HCT116 (cell line): ENCODE measurements at places on chromosomes 4 and X. TPM values are rescaled to one million over a fixed set of nuclear protein-coding genes. Genes with fewer than 3 reads are reported as not detected.

- DNase-seq, result no peak
Measured at GRCh38 chr4:101678180-101678579, 112.3 kb upstream of the BANK1 start.

- DNase-seq, result no peak
Measured at GRCh38 chrX:48940404-48940955, 16.9 kb downstream of the OTUD5 start.

GRCh38 chrX:46665232-46666152, 91.9 kb downstream of the CHST7 start:
- no peak for DNase-seq

DNA sequence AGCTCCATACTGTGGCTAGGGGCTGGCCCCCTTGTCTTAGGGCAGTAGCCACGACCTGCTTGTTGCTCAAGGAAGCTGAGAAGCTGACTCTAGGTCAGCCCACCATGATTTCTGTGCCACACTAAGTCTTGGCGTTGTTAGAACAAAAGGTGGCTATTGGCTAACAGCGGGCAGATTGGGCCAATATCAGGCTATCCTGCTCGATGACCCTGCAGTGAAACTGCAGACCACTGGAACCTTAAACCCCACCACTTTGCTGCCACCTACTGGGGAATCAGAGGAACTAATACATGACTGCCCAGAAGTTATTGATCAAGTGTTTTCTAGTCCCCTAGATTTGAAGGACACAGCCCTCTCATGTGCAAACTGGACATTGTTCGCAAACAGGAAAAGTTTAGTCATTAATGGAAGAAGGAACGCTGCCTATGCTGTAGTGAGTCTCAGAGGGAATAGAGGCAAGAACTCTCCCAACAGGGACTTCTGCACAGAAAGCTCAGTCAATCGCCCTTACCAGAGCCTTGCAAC, 17.0 kb upstream of the PAPSS1 start:
- DNase-seq, result peak; percentile 44

GRCh38 chr4:129545599-129546278, 449.8 kb downstream of the C4orf33 start:
- no peak for DNase-seq

DNA sequence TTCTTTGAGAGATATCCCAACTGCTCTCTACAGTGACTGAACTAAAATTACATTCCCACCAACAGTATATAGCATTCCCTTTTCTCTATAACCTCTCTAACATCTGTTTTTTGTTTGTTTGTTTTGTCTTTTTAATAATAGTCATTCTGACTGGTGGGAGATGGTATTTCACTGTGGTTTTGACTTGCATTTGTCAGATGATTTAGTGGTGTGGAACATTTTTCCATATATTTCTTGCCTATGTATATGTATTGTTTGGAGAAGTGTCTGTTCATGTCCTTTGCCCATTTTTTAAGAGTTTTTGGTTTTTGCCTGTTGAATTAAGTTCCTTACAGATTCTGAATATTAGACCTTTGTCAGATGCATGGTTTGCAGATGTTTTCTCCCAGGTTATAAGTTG, 9.0 kb downstream of the USO1 start:
- DNase-seq, result no peak

- no peak for DNase-seq
Measured at GRCh38 chr4:175422331-175422730, 389.7 kb downstream of the GPM6A start.

The IL13RA2 gene
- not detected for total RNA-seq

DNA sequence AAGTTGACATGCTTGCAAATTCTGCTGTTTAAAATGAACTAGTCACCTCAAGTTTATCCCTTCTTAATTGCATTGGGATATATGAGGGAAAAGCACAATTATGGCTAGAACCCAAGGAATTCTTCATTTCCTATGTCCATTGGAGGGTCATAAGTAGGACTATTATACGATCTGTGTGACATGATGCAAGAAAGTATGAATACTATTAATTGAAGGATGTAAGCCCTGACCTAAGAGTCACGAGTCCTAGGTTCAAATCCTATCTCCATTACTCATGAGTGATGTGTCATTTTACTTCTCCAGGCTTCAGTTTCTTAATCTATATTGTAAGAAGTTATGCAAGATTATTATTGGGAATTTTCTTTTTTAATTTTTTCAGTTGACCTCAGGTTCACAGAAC, 542.9 kb upstream of the GRIA3 start:
- no peak for DNase-seq

DNA sequence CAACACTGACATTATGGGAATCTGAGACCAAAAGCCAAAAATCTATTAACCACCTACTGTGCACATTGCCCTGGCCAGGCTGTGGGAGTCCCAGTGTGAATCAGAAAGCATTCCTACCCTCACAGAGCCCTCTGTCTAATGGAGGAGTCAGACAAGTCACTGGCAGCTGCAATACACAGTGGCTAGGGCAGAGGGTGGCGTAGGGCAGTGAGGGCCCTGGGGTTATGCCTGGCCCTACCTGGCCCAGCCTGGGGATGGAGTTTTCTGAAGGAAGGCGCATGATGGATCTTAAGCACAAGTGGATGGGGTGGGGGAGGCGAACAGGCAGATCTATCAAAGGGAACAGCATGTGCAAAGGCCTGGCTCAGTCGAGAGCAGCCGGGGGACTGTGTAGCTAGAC, 10.8 kb downstream of the JAKMIP1 start:
- no peak for DNase-seq

GRCh38 chr4:2352171-2352570, 66.3 kb downstream of the ZFYVE28 start:
- DNase-seq, result no peak

The PLP2 gene
- total RNA-seq, result 207 TPM

DNA sequence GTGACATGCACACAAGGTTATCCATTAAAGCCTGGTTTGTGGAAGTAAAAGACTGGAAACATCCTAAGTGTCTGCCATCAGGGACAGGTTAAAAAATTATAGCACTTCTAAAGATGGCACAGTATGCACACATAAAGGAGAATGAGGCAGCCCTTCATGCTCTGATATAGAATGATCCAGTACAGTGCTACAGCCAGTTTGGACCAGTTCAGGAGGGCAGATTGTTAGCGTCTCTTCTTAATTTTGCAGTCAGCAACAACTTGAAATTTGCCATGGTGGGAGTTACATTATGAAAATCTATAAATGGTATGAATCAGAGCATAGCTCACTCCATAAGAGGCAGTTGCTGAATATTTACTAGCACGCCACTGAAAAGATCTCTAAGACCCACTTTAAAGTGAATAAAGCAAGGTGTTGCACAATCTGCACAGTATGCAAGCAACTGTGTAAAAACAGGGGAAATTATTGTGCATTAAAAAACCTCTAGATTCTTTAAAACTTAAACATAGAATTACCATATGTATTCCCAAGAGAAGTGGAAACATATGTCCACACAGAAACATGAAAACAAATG, 20.3 kb upstream of the SOD3 start:
- DNase-seq, result no peak

GRCh38 chr4:61911313-61911756, 711.2 kb downstream of the ADGRL3 start:
- no peak for DNase-seq

- DNase-seq, result no peak
Measured at GRCh38 chrX:12790885-12791256, 341 bp upstream of the PRPS2 start.

DNA sequence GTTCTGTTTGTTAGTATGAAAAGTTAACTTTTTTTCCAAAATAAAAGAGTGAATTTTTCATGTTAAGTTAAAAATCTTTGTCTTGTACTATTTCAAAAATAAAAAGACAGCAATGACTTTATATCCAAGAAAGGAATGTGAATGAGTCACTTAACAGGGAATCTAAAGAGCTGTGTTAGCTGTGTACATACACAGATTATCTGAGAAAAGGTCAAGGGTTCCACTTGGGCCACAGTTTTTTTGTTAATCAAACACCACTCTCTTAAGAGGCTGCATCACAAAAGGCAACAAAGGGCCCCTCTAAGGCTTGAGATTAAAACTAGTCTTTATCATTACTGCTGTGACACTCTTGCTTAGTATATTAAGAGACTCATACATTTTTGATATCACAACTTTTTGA, 82.1 kb downstream of the FIP1L1 start:
- DNase-seq, result no peak

The TXLNG gene
- total RNA-seq, result 22.9 TPM

GRCh38 chr4:182531555-182532162, 288.5 kb downstream of the TENM3 start:
- DNase-seq, result no peak

DNA sequence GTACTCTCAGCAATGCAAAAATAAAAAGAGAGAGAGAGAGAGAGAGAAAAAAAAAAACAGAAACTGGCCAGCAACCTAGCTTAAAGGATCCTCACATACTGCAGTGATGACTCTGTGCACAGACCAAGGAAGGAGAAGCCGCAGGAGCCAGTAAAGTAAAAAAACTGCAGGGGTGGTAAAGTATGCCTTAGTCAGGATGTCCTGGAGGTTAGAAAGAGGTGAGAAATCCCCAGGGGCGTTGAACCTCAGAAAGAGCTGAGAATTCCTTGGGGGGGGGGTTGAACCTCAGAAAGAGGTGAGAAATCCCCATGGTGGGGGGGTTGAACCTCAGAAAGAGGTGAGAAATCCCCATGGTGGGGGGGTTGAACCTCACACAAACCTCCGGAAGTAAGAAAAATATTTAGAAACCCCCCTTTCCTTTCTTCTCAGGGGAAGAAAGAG, 48.0 kb downstream of the MAGEA9 start:
- no peak for DNase-seq

The ERVMER34-1 gene
- total RNA-seq, result 17.5 TPM

The ZNF674 gene
- 5.2 TPM for total RNA-seq

DNA sequence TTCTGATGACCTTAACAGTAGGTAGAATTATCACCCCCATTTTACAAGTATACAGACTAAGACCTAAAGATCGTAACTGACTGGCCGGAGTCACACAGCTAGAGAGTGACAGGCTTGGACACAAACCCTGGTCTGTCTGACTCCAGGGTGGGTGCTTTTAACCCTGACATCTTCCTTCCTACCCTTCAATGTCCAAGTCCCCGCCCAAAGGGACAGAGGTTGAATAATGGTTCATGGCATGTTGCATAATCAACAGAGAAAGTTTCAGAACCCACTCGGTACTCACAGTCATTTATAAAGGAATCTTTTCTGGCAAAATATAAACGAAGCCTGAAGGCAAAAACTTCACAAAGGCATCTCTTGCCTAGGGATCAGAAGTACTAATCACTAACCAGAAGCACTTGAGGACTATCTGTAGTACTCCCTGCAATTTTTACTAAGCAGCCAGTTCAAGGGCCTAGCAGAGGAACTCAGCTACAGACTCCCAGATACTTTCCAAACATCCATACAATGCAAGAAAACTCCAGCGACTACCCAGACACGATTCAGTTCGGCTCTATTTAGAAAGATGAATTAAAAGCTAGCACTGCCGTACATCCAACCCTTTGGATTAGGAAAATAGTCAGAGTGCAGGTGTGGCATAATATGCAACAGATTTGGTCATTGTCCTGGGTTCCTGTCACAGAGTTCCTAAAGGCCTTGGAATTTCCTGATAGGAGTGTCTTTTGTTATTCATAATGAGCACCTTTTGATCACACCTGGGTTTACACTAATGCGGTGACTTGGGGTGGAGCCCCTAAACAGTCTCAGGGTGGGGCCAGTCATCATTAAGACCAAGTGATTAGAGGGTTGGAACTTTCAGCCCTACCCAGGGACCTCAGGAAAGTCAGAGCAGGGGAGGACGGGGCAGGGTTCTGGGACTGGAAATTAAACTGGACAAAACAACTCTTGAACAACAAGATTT, 44.0 kb downstream of the RELL1 start:
- DNase-seq, result no peak

DNA sequence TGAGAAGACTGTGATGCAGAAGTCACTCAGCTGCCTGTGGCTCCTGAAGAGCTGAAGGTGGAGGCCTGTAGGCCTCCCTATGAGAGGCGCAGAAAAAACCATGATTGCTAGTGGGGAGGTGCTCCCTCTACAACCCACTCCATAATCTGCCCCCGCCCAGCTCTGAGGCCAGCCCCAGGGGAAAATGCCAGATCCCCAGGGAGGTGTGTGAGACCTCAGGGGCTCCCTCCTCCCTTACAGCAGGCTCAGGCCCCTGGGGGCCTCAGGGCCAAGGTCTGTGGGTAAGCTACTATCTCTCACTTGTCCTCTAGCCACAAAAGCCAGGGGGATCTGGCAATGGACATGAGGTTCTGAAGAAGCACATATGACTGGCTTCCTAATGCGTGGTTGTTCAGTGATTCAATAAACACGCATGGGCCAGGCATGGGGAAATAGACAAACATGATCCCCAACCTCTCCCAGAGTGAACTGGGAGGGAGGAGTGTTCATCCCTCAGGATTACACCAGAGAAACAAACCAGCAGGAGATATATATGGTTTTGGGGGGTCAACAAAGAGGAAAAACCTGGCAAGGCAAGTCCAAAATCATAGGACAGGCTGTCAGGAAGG, 51.0 kb upstream of the MTM1 start:
- DNase-seq, result no peak

The TMEM128 gene
- 19.5 TPM for total RNA-seq

The GSX2 gene
- total RNA-seq, result not detected

The DDIT4L gene
- 7.0 TPM for total RNA-seq

The RHOXF2B gene
- total RNA-seq, result not detected

DNA sequence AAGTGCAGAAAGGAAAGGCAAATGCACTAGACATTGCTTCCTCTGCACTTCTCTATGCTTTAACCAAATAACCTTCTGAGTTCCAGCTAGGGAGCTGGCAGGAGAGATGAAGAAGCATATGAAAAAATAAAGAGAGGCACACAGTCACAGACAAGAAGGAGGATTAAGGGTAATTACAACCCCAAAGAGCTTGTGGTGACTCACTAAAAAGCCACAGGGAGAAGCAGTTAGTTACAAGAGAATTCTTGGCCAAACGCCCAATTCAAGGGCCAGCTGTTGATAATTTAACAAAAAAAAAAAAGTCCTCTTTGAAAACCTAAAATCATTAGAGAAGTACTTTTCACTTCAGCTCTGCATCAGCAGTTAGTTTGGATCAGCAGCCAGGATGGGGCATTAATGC, 478.0 kb downstream of the KCNIP4 start:
- no peak for DNase-seq

DNA sequence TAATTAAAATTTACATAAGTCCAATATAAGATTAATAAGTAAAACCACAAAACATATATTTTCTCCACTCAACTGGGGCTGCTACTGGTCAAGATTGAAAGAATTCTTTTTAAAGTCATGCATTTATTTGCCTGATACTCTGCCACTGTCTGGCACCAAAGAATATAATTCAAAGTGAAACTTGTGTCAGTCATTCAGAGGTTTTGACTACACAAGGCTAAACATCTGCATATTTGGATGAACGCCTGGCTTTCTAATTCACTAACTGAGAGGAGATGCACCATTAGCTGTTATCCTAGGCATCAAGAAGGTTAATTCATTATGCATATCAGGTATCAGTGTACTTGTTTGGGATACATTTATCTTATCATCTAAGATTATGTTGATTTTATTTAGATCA, 598.5 kb downstream of the CENPC start:
- DNase-seq, result no peak

The NELFA gene
- 56.1 TPM for total RNA-seq

The GATA1 gene
- 0.34 TPM for total RNA-seq

- DNase-seq, result no peak
Measured at GRCh38 chr4:76649086-76649485, 214.1 kb downstream of the SHROOM3 start.
